ENCODE measurements at places on chromosomes 13 and 19.

DNA sequence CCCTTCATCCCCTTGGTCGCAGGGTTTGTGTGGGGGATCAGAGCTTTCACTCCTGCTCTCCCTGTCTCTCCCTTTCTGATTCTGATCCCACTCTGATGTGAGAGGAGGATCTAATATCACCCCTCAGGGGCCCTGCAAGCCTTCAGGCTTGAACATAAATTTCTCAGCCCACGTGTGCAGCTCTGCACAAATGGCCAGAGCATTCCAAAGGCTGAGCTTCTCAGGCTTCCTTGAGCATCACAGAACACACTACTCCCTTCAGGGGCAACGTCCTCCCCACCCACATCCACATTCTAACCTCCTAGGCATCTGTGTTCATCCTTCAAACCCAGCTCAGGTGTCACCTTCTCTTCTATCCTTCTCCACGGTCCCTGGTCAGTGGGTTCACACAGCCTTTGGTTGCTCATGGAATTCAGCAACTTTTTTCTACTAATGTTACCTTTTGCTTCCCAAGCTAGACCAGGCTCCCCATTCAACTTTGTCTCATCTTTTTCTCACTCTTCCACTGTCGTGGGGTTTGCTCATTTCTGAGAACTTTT is 24.4 kb upstream of the DOCK9 start:
- no peak for DNase-seq

- DNase-seq = peak; percentile 77
Observed at GRCh38 chr19:53908106-53908934, 758 bp upstream of the CACNG7 start.

DNA sequence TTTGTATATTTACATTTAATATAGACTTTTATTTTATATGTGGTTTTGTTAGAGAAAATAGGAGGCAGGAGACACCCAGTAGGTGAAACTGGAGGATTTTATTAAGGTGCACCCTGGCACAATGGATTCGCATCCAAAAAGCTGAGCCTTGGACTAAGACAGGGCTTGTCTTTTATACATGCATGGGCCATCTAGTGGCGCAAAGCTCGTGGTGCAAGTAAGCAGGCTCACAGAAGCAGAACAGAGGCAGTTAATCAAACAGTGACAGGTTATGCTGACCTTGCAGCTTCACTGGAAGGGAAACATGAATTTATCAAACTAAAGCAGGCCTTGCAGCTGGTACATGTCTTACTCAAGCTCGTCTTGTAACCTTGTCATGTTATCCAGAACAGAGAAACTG is 58.8 kb upstream of the ZNF681 start:
- peak; percentile 38 for DNase-seq

DNA sequence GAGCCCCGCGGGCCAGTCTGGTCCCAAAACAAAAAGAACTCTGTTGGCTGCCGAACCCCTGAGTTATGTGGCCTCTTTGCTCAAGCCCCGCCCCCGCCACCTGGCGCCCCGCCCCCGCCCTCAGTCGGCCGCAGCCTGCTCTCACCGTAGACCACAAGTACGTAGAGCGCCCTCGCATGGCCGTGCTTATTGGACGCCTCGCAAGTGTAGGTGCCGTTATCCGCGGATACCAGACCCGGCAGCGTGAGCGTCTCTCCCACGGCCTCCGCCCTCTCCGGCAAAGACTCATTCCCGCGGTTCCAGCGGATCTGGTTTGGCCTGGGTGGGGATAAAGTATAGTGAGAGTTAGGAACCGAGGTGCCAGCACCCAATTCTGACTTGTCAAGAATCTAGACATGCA is 5.5 kb upstream of the ZNF428 start:
- DNase-seq = peak; percentile 88

GRCh38 chr19:22354665-22355064 is 67.5 kb downstream of the ZNF98 start:
- no peak for DNase-seq

- no peak for DNase-seq
Observed at GRCh38 chr19:13398780-13399726, 107.2 kb downstream of the CACNA1A start.

All from iPS-NIHi11 (cell line).